ENCODE measurements at places on chromosomes 5 and 9. TPM values are rescaled to one million over a fixed set of nuclear protein-coding genes. Genes with fewer than 3 reads are reported as not detected.

DNA sequence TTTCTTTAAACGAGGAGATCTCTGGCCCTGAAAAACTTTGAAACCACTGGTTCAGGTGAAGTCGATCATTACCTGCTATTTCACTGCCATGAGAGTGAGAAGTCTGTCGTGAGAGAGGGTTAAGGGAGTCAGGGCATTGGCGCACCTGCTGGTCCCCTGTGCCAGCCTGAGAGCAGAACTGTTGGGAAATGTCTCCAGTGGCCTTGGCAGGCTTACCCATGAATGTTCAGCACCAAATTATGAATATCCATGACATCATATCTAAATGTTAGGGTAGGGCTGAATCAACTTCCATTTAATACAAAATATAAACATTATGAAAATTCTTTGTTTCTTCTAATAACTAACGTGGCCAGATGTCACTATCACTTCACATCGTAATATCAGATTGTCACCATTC is 379.3 kb downstream of the KDM4C start:
- peaks cover 14% of the 10 kb centered on the region for H3K36me3 ChIP-seq
- no peak for DNase-seq
- H3K27ac ChIP-seq = no peak overlapping the region
- H3K4me3 ChIP-seq = no peak overlapping the region
- H3K27me3 ChIP-seq = no peaks in the 10 kb centered on the region

DNA sequence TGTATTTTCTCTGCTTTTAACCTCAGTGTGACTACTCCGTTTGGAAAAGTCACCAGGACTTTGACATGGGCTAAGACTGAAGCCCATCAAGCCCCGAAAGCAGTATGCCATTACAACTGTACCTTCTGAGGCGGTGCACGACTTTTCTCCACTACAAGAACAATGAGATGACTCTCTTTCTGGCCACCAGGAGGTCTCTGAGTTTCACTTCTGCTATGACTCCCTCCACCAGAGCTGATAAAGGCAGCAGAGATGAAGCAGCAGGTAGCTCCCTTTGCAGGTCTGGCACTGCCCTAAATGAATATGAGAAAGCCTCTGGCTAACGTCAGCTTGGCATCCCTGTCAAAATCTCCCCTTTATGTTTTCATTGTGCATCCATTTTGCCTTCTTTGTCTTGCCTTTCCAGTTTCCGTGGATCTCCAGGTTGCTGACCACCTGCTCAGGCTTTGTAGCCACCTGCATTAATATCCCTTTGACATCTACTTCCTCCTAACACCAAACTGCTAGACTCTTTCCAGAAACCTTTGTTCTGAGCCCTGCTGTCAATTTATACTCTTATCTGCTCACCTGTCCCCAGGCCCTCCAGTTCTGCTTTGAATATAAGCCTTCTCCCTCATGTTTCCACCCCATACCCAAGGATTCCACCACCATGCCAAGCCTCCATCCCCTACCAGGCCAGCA is 221.7 kb downstream of the ZNF608 start:
- DNase-seq = no peak
- H3K36me3 ChIP-seq = no peaks in the 10 kb centered on the region

DNA sequence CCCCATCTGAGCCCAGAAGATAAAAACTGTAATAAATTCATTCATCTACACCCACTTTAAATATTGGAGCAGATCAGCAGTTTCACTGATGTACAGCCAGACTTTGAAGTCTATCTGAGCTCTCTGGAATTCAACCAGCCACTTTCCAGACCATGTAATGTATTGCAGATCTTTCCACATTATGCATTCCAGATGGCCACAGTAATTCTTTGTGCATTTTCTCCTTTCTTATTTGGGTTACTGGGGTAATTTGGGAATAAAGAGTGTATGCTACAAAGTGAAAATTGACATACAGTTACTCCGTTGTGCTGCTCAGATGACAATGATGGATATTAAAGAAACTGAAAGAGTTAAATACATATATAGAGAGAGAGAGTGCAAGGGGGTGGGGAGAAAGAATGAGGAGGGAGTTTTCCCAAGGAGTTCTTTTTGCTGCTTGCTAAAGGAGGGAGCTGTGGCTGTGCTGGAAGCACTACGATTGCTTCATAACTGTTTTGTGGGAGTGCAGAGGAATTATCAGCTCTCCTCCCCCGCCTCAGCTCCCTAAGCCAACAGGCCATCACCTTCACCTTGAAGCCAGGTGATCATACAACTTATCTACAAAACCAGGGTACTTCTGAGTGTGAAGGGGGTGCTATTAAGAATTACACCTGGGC is 152.8 kb downstream of the GAS1 start:
- no peaks in the 10 kb centered on the region for H3K4me1 ChIP-seq
- no peaks in the 10 kb centered on the region for H3K36me3 ChIP-seq
- DNase-seq = no peak

Gene INSL4
- polyA plus RNA-seq = not detected

Gene ARL14EPL
- 0.11 TPM for polyA plus RNA-seq

GRCh38 chr9:35618325-35618727 is at the start of gene CD72:
Gene CD72 (minus strand): TSS chr9:35618413. CDS start chr9:35618303, 110 bp downstream.
- H3K36me3 ChIP-seq = no peaks in the 10 kb centered on the region
- peak within 1 kb of the TSS; percentile 67 for H3K4me3 ChIP-seq
- peak within 1 kb of the TSS; percentile 40 for H3K27ac ChIP-seq
- peaks cover 32% of the 10 kb centered on the region for H3K4me1 ChIP-seq

Gene LIX1
- polyA plus RNA-seq = not detected

DNA sequence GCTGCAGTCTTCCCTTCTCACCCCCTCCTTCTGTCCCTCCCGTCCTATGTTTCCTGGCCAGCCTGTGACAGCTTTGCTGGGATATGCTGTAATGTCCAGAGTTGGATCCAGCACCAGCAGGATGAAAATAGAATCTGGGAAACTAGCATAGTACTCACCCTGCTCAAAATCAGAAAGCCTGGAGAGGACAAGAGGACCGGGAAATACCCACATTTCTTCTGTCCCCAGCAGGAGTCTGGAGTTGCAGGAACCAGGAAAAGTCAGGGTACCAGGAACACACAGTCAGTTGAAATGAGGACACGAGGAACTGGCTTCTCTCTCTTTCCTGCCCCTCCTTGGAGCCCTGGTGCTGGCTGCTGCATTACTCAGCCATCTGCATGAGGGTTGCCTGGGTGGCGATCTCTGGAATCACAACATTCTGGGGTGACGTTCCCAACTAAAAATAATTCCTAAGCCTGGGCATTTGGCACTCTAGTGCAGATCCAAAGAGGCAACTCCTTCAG is 59.6 kb upstream of the NFIL3 start:
- no peak for DNase-seq

Gene ERGIC1
- polyA plus RNA-seq = 28.3 TPM

Gene USP20
- polyA plus RNA-seq = 5.2 TPM

- H3K36me3 ChIP-seq = no peaks in the 10 kb centered on the region
- H3K27ac ChIP-seq = no peak overlapping the region
- H3K4me1 ChIP-seq = no peaks in the 10 kb centered on the region
- no peaks in the 10 kb centered on the region for H3K27me3 ChIP-seq
Measured at GRCh38 chr9:118732998-118733397, 636.2 kb downstream of the BRINP1 start.
